ENCODE measurements at places on chromosomes 13 and 19.

DNA sequence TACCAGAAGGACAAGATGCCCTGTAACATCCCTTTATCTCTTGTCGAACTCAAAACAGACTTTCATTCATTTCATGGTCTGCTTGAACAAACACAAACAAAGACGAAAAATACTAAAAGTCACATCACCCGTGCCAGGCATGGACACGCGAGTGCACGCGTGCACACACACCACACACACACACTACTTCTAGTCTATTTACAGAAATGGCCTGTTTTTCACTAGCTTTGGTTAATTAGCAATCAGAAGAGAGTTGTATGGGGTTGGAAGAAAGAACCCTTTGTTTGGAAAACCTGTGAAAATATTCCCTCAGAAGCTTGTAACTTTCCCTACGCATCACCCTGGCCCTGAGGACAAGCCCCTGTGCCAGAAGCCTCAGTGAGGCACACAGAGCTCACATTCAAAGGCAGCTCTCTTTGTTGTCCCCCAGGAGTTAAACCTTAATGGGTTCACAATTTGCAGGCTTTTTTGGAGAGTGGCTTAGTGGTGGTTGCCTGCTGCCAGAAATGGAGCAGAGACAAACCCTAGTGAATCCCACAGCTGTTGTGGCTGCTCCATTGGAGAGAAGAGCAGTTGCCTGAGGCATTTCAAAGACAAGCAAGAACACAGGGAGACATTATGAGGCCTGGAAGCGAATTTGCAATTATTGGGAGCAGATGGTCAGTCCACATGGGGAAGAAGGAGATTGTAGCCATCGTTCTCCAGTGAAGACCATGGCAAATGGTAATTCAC is 55.9 kb downstream of the STARD13 start:
- no peak for DNase-seq

DNA sequence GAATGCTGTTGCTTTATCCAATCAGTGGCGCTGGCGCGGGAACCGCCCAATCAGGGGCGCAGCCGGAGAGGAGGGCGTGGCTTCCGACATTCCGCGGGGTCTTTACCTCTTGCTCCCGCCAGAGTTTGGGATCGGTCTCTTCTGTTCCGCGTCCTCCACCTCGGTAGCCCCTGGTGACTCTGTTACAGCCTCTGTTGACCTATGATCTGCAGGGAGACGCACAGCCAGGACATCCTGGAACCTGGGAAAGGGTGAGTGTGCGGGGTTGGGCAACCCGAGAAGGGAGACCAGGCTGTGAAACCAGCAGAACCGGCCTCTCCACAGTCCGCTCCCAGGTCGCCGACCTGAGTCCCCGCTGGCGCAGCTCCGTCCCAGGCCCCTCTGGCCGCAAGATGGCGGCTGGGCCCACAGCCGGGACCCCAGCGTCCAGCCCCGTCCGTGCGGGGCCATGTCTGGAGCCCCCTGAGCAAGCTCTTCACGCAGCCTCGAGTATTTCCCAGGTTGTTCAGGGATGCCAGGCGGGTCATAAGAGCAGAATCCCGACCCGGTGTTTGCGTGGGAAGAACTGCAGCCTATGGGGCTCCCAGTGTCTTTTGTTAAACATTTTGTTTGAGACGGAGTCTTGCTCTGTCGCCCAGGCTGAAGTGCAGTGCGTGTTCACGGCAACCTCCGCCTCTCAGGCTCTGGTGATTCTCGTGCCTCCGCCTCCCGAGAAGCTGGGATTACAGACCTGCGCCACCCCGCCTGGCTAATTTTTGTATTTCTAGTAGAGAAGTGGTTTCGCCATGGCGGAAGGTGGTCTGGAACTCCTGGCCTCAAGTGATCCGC is 4.4 kb upstream of the ZNF681 start:
- DNase-seq = peak; percentile 72

DNA sequence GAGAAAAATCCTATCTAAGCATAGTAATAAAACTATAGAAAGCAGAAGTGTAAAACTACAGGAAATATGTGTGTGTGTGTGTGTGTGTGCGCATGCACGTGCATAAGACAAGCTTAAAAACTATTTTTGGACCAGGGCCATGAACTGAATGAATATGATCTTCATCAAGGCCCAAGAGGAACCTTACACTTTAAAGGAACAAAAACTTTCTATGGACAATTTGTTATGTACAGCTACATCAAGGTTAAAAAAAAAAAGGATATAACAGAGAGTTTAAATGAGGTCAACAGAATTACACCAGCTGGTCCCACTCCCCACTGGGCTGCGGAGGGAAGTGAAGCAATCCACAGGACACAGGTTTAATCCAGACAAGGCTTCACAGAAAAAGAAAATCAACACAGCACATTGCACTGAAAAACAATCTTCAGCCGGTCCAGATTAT is 151.1 kb downstream of the LHFPL6 start:
- DNase-seq = peak; percentile 27

GRCh38 chr19:1079566-1080111 is 12.7 kb downstream of the ARHGAP45 start:
- no peak for DNase-seq

DNA sequence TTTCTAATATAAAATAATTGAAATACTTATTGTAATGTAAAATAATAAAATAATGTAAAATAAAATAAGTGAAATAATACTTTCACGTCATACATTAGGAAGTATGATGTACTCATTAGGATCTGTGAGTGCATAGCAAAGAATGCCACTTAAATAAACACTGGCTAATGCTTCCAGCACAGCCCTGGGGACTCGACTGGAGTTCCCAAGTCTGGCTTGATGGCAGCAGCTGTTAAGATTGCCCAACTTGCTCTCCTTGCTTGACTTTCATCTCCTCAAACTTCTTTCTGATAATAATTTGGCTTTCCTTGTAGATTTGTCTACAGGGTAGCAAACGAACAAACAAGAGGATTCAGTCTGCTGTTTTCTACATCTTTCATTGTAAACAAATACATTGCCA is 191.9 kb downstream of the COG6 start:
- DNase-seq = no peak

GRCh38 chr19:14764401-14764800 is 14.0 kb downstream of the ADGRE2 start:
- DNase-seq = no peak

GRCh38 chr13:38577048-38577447 is 109.8 kb upstream of the FREM2 start:
- peak; percentile 82 for DNase-seq

GRCh38 chr13:59728896-59729545 is 434.7 kb downstream of the DIAPH3 start:
- no peak for DNase-seq

DNA sequence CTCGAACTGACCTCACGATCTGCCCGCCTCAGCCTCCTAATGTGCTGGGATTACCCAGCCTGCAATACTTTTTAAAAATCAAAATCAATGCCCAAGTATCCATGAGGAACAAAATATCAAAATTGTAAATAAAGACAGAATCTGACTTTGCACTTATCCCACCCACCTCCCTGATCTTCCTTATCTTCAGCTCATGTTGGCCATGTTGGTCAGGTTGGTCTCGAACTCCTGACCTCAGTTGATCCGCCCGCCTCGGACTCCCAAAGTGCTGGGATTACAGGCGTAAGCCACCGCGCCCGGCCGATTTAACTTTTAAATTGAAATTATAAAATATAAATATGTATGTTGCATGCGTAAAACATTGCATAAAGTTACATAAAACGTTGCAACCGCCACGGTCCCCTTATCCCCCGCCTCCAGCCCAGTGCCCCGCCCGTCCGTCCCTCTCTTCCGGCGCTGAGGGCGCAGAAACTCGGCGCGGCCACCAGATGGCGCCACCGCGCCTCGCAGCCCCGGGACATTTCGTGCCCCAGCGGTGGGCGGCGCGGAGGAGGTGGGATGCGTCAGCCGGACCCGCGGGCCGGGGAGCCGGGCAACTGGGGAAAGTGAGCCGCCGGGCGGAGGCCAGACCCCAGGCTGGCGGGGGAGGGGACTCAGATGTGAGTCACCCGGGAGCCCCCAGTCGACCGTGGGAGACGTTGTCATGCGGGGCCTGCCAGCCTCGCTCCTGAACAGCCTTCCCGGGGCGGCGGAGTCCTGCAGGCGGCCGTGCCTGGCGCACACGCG is 1.5 kb upstream of the GADD45B start:
- peak; percentile 92 for DNase-seq

- DNase-seq = peak; percentile 33
Observed at GRCh38 chr13:112674412-112675365, 15.1 kb upstream of the ATP11A start.

DNA sequence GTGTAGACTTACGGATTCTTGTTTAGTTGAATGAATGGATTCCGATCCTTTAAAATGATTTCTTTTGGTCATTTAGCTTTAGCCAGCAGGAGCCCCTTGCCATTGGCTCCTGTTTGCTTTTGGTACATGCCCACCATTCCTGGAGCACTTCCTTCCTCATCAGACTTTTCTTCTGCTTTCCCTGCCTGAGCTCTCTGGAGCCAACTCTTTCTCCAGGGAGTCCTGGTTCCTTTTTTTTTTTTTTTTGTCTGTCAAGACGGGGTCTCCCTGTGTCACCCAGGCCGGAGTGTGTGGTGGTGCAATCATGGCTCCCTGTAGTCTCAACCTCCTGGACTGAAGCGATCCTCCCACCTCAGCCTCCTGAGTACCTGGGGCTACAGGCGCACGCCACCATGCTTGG is 37.8 kb downstream of the SMARCA4 start:
- no peak for DNase-seq

GRCh38 chr19:46974181-46974580 is 45.5 kb upstream of the NPAS1 start:
- DNase-seq = no peak

GRCh38 chr13:43268632-43269031 is 245.2 kb downstream of the DNAJC15 start:
- peak; percentile 75 for DNase-seq

GRCh38 chr19:51259348-51260245 is 8.7 kb downstream of the SIGLECL1 start:
- peak; percentile 27 for DNase-seq

- DNase-seq = no peak
Observed at GRCh38 chr19:48833977-48834376, 2.3 kb downstream of the HSD17B14 start.

GRCh38 chr13:101915755-101916107 is 463.3 kb downstream of the ITGBL1 start:
- DNase-seq = no peak

- DNase-seq = peak; percentile 92
Observed at GRCh38 chr19:35135389-35135909, 590 bp upstream of the LGI4 start.

- DNase-seq = peak; percentile 91
Observed at GRCh38 chr13:20924758-20925394, 22.3 kb upstream of the XPO4 start.

DNA sequence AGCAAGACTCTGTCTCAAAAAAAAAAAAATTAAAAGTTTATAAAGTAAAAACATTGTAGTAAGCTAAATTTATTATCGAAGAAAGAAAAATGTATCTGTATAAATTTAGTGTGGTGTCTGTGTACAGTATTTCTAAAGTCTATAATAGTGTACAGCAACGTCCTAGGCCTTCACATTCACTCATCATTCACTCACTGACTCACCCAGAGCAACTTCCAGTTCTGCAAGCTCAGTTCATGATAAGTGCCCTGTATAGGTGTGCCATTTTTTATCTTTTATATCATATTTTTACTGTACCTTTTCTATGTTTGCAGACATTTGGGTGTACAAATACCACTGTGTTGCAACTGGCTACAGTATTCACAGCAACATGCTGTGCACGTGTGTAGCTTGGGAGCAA is 118.1 kb downstream of the TNFRSF19 start:
- DNase-seq = no peak

DNA sequence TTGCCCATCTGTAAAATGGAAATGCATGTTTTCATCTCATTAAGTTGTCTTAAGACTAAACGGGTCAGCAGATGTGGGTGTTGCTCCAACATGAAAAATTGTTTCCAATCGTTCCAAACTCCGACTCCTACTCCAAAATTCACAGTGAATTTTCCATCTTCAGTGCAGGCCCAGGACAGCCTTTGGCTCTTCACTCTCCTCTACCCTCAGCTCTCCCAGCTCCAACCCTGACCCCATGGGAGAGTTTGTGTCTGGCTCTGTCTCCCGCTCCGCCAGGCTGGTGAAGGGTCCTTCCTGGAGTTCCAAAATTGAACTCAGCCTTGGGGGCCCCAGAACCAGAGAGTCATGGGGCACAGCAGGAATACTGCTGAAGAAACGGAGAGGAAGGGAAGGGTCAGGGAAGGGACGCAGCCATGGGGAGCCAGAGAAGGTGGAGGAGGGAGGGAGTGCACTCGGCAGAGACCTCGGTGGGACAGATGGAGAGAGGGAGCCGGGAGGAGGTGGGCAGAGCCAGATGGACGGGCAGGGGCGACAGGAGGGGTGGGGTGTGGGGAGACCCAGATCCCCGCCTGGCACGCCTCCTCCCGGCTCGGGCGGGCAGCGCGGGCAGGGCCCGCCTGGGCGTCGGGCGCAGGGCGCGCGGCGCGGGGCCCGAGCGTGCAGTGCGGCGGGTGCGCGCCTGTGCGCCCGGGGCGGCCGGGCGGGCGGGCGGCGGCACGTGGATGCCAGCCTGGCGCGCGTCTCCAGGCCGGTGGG is 45.6 kb downstream of the CELF5 start:
- no peak for DNase-seq

DNA sequence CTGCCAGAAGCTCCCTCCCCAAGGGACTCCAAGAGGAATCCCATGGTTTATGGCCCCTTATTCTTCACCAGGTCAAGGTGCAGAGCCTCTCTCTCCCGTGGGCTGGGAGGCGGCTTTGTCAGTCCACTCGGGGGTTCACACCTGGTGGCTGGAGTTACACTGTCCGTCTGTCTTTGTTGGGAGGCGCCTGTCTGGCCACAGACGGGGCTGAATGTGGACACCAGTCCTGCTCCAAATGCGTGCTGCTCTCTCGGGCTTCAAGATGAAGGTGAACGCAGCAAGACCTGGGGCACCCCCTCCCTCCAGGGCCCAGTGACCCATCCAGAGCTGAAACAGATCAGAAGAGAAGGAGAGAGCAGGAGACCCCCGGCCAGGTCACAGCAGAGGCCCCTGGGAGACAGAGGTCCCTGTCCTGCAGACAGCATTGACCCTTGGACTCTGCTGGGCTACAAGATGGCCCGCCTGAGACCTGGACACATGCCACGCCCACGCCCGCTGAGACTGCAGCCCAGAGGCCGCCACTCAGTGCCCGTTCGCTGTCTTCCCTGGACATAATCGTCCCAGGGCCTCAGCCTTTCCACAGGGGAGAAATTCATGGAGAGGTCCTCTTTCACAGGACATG is 29.9 kb upstream of the TUBGCP3 start:
- no peak for DNase-seq

- DNase-seq = peak; percentile 13
Observed at GRCh38 chr19:14632286-14632685, 42.4 kb downstream of the ADGRE3 start.

GRCh38 chr13:71503781-71504180 is 363.2 kb downstream of the DACH1 start:
- no peak for DNase-seq

DNA sequence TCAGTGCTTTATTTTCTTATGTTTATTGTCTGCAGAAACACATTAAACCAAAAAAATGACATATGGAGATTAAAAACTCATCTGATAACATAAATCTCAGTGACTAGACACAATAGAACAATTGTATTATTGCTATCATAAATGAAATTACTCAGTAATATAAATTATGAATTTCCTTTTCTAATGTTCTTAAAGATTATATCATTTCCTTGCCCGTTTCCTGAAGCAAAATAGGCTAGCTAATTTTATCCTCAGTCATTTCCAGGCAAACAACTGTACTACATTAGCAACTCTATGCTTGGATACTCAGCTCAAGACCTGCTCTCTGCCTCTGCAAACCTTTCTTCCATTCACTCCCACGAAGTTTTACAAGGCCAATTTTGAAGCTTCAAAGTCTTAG is 61.2 kb downstream of the RFC3 start:
- no peak for DNase-seq
